Activated T-cell treated with anti-CD3 and anti-CD28 coated beads, Interleukin-2, amount 50 U/mL, for 24 hours (primary cell): ENCODE measurements at places on chromosomes 2 and 18.
A peak's percentile ranks its signal among the peaks of the same experiment; 100 is the strongest.

DNA sequence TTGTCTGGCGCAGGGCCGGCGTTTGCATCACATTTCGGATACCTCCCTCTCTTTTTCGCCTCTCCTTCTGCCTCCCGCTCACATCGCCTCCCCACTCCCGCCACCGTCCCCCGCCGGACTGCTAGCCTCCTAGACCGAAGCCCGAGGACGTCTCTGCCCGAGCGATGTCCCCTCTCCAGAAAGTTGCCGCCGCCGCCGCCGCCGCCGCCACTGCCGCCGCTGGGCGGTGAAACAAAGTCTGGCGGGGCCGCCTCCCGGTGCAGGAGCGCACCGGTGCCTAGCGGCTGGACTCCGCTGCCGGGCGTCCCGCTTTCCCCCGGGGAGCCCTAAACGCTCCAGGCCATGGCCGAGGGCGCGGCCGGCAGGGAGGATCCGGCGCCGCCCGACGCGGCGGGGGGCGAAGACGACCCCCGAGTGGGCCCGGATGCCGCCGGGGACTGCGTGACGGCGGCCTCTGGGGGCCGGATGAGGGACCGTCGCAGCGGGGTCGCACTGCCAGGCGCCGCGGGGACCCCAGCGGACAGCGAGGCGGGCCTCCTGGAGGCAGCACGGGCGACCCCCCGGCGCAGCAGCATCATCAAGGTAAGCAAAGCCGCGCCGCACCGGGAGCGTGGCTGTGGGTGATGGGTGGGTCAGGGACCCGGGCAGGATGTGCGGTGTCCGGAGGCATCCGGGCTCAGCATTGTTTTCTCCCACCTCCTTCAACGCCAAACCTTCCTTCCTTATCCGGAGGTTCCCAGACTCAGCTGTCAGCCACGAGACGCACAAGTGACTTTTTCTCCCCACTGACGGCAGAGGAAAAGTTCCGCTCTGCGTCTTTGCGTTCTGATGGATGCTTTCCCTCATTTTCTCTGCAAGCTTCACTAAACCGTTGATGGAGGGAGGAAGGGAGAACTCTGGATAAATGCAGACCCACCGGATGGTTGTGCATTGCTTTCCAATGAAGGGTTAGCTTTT, 643 bp downstream of the PLCL1 start:
- H3K27me3 ChIP-seq, result no peaks in the 10 kb centered on the region
- DNase-seq, result peak; percentile 72
- peak overlapping the region; percentile 81 for H3K27ac ChIP-seq
- peaks cover 53% of the 10 kb centered on the region for H3K4me1 ChIP-seq
- peaks cover 2% of the 10 kb centered on the region for H3K36me3 ChIP-seq
- H3K4me3 ChIP-seq, result peak overlapping the region; percentile 91

- H3K27ac ChIP-seq, result no peak overlapping the region
- H3K36me3 ChIP-seq, result no peaks in the 10 kb centered on the region
- no peaks in the 10 kb centered on the region for H3K27me3 ChIP-seq
- DNase-seq, result no peak
Observed at GRCh38 chr18:65352186-65352585, 398.6 kb upstream of the CDH7 start.

- H3K4me1 ChIP-seq, result peaks cover 20% of the 10 kb centered on the region
- H3K27ac ChIP-seq, result no peak overlapping the region
- peaks cover 66% of the 10 kb centered on the region for H3K36me3 ChIP-seq
- H3K27me3 ChIP-seq, result no peaks in the 10 kb centered on the region
Observed at GRCh38 chr2:74070991-74071390, 76.7 kb downstream of the BOLA3 start.

DNA sequence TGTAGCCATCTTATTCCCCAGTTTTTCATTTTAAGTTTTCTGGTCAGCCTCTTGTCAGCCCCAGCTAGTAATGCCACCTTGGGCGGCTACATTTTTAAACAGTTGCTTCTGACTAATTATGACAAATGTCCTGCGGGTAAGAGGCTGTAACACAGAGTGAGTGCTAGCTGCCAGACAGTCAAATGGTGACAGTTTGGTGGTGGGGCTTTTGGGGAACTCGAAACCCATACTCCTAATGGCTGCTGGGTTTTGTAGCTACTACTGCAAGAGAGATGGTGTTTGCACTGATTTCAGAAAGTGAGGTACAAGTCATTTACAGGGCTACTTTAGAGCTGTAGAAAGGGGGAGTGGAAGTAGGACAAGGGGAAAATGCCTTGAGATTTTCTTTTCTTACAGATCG, 48.2 kb downstream of the ZCCHC2 start:
- peaks cover 22% of the 10 kb centered on the region for H3K4me1 ChIP-seq
- peaks cover 95% of the 10 kb centered on the region for H3K36me3 ChIP-seq

- H3K4me1 ChIP-seq, result peaks cover 26% of the 10 kb centered on the region
- no peak for DNase-seq
- H3K27me3 ChIP-seq, result no peaks in the 10 kb centered on the region
- H3K27ac ChIP-seq, result peak overlapping the region; percentile 95
- no peaks in the 10 kb centered on the region for H3K36me3 ChIP-seq
Observed at GRCh38 chr2:20575935-20576597, 74.8 kb downstream of the HS1BP3 start.

DNA sequence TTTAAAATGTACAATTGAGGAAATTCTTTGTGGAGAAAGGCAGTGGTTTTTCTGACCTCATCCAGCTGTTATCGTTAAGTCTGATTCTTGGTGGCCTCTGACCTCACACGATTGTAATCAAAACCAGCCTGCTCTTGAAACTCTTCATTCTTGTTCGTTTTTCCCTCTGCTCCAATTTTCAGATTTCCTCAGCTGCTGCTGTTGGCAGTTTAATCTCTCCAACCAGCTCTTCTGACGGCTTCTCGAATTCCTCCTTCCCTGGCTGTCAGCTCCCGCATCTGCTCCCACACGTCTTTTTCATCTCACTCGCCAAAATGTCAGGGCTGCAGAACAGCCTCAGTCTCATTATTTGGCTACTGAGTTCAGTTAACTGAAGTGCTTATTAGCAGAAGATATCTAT, 136.1 kb downstream of the DCDC2C start:
- DNase-seq, result no peak
- no peaks in the 10 kb centered on the region for H3K4me1 ChIP-seq
- H3K4me3 ChIP-seq, result no peak overlapping the region
- H3K27ac ChIP-seq, result no peak overlapping the region
- peaks cover 3% of the 10 kb centered on the region for H3K27me3 ChIP-seq

DNA sequence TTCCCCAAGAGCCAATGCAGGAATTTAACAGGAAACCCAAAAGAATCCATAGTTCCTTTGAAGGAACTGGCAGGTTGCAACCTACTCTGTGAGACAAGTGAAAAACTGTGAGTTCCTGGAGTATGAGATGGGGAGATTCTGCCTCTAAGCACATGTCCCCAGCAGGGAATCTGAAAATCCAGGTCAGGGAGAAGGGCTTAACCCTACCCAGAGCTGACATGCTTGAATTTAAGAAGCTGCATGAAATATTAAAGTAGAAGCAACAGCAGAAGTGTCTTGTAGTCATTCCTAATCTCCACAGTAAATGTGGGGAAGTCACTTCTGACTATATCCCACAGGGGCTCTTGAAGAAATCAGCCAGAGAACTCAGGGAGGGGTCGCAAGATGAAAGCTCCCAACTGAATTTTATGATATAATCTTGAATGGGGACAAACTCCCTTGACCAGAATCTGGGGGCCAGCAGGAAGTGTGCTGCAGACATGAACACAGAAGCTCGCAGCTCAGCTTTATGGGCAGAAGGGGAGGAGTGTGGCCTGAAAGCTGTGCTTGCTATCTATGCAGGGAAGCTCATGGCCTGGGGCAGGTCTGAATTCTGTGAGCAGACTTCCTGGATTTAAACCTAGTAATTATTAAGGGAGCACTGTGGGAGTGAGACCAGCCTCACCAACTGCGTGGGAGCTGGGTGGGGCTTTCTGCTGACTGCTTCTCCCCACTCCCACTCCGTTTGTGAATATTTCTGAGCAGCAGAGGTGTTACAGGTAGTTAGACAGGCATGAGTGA, 184.1 kb upstream of the KYNU start:
- H3K4me1 ChIP-seq, result no peaks in the 10 kb centered on the region
- no peaks in the 10 kb centered on the region for H3K27me3 ChIP-seq
- no peak overlapping the region for H3K27ac ChIP-seq
- H3K4me3 ChIP-seq, result no peak overlapping the region
- H3K36me3 ChIP-seq, result no peaks in the 10 kb centered on the region

- no peak for DNase-seq
- H3K4me3 ChIP-seq, result no peak overlapping the region
- H3K36me3 ChIP-seq, result peaks cover 71% of the 10 kb centered on the region
- H3K4me1 ChIP-seq, result peaks cover 14% of the 10 kb centered on the region
- H3K27me3 ChIP-seq, result no peaks in the 10 kb centered on the region
Observed at GRCh38 chr2:47456851-47457250, 53.9 kb downstream of the MSH2 start.

DNA sequence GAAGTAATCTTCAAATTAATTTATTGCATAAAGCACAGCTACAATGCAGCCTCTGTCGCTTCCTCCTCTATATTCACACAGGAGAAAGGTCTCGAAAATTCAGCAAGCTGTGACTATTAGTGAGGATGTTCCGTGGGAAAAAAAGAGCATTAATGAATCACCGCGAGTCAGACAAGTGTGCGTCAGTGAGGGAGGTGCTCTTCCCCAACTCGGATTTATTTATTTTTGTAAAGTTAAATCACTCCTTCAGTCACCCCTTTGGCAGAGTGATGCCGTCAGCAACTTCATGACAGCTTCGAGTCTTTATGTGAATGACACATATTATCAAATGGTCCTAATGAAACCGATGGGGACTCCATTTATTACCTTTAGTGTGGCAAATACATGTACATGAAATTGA, 648.9 kb upstream of the SALL3 start:
- H3K4me1 ChIP-seq, result no peaks in the 10 kb centered on the region
- H3K27me3 ChIP-seq, result peaks cover 7% of the 10 kb centered on the region
- H3K4me3 ChIP-seq, result no peak overlapping the region
- H3K36me3 ChIP-seq, result no peaks in the 10 kb centered on the region
- H3K27ac ChIP-seq, result no peak overlapping the region

DNA sequence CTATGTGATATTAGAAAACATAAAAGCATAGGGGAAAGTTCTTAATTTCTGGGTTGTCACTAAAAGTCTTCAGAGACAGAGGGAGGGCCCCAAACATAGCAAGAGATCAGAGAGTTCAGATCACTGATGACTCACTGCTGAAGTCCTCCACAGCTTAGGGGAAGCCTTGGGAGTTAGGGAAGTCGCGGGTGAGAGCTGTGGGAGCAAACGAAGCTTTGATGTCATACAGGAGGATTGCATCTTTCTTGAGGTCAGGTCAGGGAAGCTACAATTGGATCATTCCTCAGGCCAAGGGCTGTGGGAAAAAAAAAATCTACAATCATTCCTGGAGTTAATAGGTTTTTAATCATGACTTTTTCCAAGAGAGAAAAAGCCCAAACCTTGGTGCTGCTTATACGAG, 96.2 kb downstream of the COPS8 start:
- H3K27ac ChIP-seq, result no peak overlapping the region
- no peak for DNase-seq
- H3K4me3 ChIP-seq, result no peak overlapping the region
- H3K27me3 ChIP-seq, result peaks cover 40% of the 10 kb centered on the region
- H3K4me1 ChIP-seq, result peaks cover 3% of the 10 kb centered on the region

DNA sequence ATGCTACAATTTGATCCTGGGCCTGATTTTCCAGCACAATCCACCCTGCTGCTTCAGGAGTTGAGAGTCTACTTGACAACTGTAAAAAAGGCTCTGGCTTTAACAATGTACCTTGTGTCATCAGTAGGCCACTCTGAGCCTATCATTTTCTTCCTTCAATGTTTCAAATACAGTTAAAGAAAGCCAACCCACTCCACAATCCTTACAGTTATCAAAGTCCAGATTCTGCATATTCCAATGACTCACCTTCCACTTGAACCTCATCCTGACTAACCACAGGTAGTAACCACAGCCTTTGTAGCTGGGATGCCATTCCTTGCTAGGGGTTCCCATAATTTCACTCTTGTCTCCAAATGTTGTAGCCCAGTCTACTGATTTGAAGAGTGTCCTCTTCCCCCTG, 35.5 kb upstream of the AQP4 start:
- no peak overlapping the region for H3K27ac ChIP-seq
- no peaks in the 10 kb centered on the region for H3K27me3 ChIP-seq
- no peak overlapping the region for H3K4me3 ChIP-seq
- H3K4me1 ChIP-seq, result no peaks in the 10 kb centered on the region

DNA sequence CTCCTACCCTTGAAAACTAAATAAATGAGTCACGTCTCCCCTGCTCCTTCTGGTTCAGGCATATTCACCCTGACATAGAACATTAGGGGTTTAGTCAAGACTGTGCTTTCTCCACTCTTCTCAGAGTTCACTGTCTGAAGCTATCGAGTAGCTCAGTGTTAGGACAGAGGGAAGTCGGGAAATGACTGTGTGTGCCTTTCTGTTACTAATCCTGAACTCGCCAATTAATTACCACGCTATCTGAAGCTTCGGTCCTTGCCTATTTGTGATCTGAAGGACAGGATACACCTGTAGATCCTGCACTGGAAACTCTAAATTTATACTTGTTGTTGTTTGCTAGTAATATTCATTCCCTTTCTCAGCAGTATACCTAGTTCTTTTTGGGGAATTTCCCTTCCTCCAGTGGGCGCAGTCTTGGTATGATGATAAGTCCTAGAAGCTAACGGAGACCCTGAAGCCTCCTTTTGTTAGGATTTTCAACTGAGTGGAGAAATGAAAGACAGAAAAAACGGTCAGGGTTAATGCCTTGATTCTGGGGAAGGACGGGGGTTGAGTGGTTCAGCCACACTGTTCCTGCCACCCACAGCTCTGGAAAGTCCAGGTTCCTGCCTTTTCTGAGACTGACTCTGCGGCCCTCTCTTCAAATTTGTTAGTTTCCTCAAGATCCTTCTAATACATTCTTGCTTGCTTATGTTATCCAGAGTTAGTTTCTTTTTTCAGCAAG, 218.0 kb downstream of the DLGAP1 start:
- no peak overlapping the region for H3K4me3 ChIP-seq
- H3K36me3 ChIP-seq, result no peaks in the 10 kb centered on the region
- no peak for DNase-seq

- no peak for DNase-seq
- peaks cover 16% of the 10 kb centered on the region for H3K27me3 ChIP-seq
- no peak overlapping the region for H3K27ac ChIP-seq
Observed at GRCh38 chr2:11416186-11416585, 49.8 kb downstream of the E2F6 start.

GRCh38 chr2:188734691-188735090, 239.5 kb upstream of the COL3A1 start:
- H3K4me1 ChIP-seq, result no peaks in the 10 kb centered on the region
- no peak overlapping the region for H3K4me3 ChIP-seq
- H3K36me3 ChIP-seq, result no peaks in the 10 kb centered on the region
- no peaks in the 10 kb centered on the region for H3K27me3 ChIP-seq
- no peak for DNase-seq

- no peaks in the 10 kb centered on the region for H3K27me3 ChIP-seq
- DNase-seq, result no peak
- H3K36me3 ChIP-seq, result no peaks in the 10 kb centered on the region
Observed at GRCh38 chr2:95275601-95276243, 1.5 kb downstream of the PROM2 start.
